ENCODE measurements at places on chromosomes 12 and 14.

GRCh38 chr12:1591543-1591942 lies 2.8 kb downstream of the FBXL14 start:
- DNase-seq = no peak

GRCh38 chr12:116628989-116629388 lies 69.8 kb downstream of the MAP1LC3B2 start:
- no peak for DNase-seq

- peak; percentile 61 for DNase-seq
Measured at GRCh38 chr14:65222440-65222858, 120.1 kb upstream of the MAX start.

DNA sequence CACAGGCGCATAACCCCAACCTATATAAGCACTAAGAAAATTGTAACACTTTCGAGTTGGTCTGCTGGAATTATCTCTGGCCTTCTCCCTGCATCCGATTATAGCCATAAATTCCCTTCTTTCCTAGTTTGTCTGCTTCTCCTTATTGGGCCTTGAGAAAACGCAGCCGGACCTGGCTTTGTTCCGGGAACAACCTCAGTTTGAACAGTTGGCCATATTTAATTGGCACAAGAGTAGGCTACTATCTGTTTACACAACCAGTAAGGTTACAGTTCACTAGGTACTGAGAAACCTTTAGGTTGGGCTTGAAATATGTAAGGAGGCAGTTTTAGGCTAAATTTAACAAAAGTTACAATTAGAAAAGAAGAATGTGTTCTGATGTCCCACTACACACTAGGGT lies 176.1 kb downstream of the IPO8 start:
- DNase-seq = no peak

- no peak for DNase-seq
Measured at GRCh38 chr12:38904537-38905479, 583 bp downstream of the CPNE8 start.

- no peak for DNase-seq
Measured at GRCh38 chr12:51822956-51823355, 25.6 kb downstream of the FIGNL2 start.

GRCh38 chr12:8033153-8034044 lies 883 bp downstream of the FOXJ2 start:
- peak; percentile 69 for DNase-seq

DNA sequence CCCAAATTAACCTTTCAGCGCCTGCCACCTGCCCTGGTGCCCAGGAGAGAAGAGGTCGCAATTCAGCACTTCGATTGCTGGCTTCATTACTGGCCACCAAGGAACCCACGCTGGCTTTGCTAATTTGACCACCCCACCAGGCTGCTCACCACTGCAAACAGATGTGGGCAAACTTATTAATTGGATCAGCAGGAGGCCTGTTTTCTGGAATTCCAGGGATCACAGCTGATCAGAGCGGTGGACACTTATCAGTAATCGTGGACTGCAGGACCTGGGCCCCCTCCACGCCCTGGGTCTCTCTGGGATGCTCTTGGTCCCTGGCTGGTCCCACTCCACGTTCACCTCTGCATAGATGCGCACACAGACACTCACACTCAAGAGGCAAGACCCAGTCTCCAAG lies 27.8 kb downstream of the BEGAIN start:
- DNase-seq = no peak

- no peak for DNase-seq
Measured at GRCh38 chr12:82625523-82625922, 61.2 kb upstream of the TMTC2 start.

GRCh38 chr14:51562816-51563215 lies 88.9 kb upstream of the FRMD6 start:
- DNase-seq = no peak

- no peak for DNase-seq
Measured at GRCh38 chr12:132393245-132393795, 63.9 kb upstream of the GALNT9 start.

DNA sequence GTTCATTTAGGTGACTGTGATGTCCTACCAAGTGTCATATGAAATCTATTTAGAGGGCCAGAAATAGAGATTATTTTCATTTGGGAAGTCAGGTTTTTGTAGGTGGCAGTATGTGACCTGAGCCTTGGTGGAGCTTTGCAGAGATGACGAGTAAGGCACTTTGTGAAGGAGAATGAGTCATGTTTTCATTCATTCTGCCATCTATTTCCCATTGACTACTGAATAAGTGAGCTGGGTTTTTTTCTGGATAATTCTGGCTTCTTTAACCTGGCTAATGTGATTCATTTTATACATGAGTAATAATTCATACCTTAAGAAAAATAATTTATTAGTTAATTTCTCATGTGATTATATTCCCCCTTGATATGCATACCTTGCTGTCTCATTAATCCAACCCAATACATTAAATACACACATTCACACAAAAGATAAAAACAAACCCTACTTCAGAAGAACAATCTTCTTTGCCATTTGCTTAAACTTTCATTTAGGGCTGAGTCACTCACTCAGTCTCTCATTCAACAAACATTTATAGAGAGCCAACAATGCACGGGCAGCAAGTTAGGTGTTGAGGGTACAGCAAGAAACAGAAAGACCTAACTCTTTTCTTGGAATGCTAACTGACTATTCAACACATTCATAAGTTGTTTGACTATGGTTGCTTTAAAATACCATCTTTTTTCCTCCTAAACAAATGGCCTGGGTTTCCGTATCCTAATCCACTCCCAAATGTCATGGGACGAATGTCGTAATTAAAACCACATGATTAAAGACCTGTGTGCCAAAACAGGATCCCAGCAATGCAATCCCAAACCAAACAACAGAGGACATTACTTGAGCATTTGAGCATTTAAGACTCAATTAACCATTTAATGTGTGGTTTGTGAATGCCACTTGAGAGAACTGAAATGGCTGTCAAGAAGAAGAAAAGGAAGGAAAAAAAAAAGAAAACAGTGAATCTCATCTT lies 78.0 kb downstream of the KITLG start:
- DNase-seq = no peak

GRCh38 chr14:101074196-101075024 lies 170.9 kb upstream of the RTL1 start:
- peak; percentile 2 for DNase-seq

GRCh38 chr12:116547955-116548501 lies 11.2 kb upstream of the MAP1LC3B2 start:
- DNase-seq = no peak

DNA sequence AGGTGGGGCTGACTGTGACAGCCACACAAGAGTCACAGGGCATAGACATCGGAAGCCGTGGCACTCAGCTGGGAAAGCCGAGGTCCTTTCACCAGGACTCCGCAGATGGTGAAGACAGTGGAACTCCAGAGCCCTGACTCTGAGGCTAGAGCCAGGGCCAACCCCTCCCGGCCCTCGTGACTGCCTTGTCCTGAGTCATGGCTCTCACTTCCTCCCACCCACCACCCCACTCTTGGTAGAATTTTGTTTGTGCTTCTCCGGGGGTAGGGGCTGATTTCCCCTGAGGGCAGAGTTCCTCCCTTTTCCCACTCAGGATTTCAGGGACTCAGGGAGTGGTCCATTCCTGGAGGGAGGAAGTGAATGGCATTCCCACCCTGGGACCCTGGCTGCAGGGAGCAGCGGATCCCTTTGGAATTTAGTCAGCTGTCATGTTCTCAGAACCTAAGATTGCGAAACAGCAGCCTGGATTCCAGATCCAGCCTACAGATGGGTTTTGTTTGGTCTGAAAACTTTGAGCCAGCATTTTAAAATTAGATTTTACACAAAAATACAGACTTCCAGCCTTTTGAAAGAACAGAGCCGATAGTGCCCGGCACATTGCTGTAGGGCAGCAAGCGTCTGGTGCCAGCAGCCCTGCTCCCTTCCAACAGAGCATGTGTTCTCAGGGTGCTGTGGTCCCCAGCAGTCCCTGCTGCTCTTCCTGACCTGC lies 50.7 kb downstream of the TPCN1 start:
- no peak for DNase-seq

DNA sequence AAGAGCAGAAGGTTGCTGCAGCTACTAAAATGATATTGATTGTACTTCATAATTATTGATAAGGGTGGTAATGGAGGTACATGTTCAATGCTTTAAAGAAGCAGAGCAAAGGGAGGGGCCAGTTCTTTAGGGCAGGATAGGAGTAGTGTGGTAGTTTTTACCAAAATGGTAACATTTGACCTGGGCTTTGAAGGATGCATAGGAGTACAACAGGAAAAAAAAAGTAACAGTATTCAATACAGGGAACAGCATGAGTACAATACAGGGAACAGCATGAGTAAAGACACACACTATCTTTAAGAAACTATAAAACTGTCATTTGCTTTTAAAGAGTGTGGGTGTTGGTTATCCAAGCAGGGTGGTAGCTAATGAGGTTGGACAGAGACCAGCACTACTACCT lies 215.0 kb upstream of the CRY1 start:
- no peak for DNase-seq

- DNase-seq = no peak
Measured at GRCh38 chr12:68871396-68871795, 61.6 kb downstream of the CPM start.

DNA sequence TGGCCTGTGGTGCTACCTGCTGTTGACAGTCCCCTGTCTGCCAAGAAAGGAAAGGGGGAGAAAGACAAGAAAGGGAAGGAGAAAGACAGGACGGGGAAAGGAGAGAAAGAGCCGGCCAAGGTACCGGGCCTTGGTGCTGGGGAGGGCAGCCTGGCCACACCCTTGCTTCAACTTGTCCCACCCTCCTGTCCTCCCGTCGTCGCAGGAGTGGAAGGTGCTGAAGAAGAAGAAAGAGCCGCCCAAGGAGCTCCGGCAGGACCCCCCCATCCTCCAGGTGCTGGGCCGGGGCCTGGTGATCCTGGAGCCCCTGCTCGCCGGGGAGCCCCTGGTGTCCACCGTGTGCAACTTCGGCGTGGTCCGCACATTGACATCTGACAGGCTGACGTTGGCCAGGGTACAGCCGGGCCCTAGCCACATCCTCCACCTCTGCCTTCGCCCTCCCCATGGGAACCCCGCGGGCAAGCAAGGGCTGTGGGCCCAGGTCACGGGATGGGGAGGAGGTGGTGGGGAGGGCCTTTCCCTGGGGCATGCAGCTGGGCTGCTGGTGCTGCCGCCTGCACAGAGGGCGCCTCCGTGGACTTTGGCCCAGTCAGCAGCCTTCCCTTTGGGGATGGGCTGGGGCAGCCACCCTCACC lies 2.9 kb upstream of the B3GNT4 start:
- DNase-seq = no peak

DNA sequence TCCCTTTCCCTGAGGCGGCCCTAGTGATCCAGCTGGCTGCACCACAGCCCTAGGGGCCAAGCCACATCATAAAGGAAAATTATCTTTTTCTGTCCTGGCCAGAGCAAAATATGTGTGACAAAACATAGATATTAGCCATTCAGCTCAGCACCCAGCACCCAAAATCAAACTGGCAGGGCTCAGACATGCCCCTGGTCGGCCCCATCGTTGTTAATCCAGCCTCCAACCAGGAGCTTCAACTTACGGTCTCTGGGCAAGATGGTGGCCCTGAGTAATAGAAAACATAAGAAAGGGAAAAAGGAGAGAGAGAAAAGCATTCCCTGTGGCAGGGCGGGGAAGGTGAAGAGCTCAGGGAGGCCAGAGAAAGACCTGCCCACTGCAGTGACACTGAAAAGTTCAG lies 111.9 kb downstream of the EML1 start:
- no peak for DNase-seq

- no peak for DNase-seq
Measured at GRCh38 chr12:84689638-84690037, 223.0 kb downstream of the SLC6A15 start.

DNA sequence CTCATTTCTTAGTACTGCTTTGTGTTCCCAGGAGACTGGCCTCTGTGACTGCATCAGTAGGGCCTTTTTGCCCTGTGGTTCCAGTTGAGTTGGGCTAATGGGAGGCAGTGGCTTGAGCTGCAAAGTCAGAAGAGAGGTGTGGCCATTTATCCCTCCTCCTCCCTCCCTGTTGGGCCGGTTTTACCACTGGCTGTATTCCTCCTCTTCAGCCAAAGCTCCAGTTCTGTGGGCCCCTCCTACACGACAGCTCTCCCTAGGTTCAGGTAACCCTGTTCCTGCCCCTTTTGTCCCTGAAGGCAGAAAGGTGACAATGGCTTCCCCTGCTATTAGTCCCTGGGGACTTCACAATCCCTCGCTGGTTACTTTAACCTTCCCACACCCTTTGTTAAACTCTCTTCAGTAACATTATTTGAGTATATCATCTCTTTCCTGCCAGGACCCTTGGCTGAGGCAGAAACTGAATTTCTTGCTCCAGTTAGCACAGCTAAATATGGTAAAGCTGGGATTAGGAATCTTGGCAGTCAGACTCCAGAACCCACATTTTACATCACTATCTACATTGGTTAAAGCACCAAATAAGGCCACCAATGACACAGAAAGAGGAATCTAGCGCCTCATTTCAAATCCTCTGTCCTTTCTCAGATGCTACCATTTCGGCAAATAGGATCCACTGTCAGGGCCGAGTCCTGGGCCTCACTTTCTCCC lies 121.9 kb upstream of the SLC35F4 start:
- no peak for DNase-seq

- DNase-seq = no peak
Measured at GRCh38 chr14:104724981-104725771, 1.1 kb downstream of the ADSS1 start.

GRCh38 chr14:72525087-72525915 lies 368.6 kb downstream of the DPF3 start:
- DNase-seq = no peak

- no peak for DNase-seq
Measured at GRCh38 chr12:49161092-49161795, 27.6 kb downstream of the TUBA1A start.

GRCh38 chr12:53977596-53978445 lies 3.1 kb upstream of the HOTAIR start:
- DNase-seq = no peak

- no peak for DNase-seq
Measured at GRCh38 chr12:123839826-123840225, 77.7 kb downstream of the DNAH10 start.

DNA sequence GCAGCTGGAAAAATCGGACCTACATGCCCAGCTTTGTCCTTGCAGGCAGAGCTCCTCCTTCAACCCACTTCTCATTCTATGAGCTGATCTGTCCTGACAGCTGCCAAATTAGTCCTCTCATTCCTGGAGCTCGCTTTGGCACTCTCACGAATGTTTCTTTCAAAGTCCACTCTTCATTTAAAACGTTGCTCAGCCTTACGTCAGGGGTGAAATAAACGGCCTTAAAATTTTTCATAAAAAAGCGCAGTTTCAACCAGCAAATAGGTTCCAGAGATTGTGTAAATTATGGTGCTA lies 120.9 kb upstream of the HIF1A start:
- DNase-seq = no peak

All from DND-41 (cell line).